ENCODE measurements at places on chromosomes 7 and 10.

DNA sequence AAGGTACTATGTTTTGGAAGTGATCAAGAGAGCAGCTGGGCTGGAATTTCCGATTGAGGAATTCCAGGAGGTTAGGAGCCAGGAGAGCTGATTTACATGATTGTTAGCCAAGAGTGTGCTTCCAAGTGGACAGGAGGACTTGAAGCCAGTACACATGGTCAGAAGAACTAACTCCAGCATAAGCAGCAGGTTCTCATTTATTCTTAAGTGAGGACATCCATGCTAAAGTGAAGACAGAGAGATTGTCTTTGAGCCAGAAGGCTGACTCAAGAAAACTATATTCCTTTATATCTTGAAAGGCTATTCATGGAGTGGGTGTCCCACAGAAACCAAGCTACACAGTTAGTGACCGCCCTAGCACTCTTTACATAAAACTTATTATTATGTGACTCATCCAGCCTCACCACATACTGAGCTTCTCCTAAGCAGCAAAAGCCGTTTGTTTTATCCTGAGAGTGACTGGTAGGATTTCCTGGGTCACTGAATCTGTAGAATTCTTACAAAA, 56.7 kb upstream of the SEMA3A start:
- DNase-seq: no peak

DNA sequence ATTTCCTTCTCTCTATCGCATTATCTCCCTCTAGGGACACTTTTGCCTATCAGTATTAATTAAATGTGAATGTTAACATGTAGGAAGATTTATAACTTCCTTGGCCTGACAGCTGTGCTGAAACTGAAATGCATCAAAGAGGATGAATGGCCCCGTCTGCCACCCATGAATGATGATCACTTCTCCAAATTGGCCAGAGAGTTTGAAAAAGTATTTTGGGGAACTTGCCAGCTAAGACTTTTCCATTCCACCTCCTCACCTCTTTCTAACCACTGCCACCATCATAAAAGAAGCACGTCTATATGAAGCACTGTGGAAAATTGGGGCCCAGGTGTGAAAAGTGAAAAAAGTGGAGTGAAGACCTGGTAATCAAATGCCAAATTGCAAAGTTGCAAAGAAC, 25.4 kb upstream of the ST8SIA6 start:
- no peak for DNase-seq

DNA sequence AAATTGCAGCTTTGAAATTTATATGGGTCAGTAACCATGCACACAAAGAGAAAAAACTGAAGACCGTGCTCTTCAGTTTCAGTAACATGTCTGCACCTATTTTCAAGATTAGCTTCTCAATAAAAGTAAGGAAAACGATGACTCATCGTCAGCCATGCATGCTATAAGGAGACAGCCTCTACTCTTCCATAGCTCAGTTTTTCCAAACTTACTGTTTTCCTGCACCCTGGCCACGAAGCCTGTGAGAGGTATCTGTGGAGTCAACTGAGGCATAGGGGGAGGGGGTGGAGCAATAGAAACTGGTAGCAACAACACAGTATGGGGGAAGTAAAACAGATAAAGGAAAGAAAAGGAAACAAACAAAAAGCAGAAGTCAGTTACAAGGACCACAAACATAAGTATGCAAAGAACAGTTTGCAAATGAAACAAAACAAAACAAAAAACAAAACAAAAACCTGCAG, 58.0 kb downstream of the PDSS1 start:
- DNase-seq: no peak

GRCh38 chr7:139687980-139688632, 89.7 kb downstream of the HIPK2 start:
- no peak for DNase-seq

GRCh38 chr10:34922138-34922537, 107.0 kb upstream of the PARD3 start:
- DNase-seq: no peak

DNA sequence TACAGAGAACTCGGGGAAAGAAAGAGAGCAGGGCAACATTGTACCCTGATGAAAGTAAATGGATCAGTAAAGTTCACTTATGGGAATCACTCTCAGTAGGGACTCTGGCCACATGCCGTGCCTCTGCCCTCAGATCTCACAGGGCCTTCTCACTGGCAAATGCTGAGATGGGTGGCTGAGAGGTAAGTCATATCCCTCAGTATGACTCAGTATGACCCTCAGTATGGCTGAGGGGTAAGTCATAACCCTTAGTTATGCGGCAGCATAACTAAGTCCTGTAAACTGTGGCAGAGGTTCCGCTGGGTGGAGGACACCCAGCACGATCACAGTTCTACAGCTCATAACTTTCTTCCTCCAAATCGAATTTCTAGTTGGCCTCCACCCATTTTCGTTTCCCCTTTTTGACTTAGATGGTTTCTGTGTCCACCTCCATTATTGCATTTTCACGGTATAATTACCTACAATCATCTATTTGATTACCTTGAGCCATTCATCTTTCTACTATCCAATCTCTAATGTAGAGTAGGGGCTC, 26.5 kb upstream of the WNT16 start:
- DNase-seq: peak; percentile 6

DNA sequence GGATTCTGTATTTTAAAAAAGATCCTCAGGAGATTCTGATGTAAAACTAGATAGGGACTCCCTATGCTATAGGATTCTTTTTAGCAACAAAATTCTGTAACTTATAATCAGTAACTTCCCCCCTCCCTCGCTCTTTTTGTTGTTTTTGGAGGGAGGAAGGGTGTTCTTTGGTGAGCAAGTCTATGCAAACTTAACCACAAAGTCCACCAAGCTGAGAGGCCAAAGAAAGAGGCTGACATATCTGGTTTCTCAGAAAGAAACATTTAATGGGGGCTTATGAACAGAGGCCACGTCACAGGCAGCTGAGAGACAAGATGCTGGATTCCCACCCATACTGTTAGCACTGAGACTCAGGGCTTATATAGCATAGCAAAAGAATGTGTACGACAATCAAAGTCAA, 14.3 kb upstream of the ABCB5 start:
- DNase-seq: no peak

- DNase-seq: no peak
Measured at GRCh38 chr10:61176424-61176823, 232.4 kb upstream of the RHOBTB1 start.

GRCh38 chr10:10914144-10914543, 103.5 kb upstream of the CELF2 start:
- no peak for DNase-seq

- peak; percentile 3 for DNase-seq
Measured at GRCh38 chr7:34087892-34088891, 182.9 kb downstream of the BMPER start.

DNA sequence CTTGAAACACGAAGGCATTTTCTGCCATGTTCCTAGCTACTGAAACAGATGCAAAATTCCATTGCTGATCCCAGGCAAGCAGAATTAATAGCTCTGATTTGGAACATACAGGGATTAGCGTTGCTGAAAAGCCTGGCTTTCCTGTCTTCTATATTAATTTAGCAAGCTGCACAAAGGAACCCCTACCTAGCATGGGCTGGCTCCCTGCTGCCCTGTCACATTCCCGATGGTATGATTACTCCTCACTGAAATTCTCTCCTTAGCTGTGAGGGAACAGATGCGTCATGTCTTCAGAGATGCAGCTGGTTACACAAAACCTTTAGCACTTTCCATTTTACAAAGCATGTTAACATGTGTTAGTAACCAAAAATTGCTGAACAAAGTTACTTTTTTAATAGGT, 878.9 kb downstream of the TYW1 start:
- DNase-seq: no peak

DNA sequence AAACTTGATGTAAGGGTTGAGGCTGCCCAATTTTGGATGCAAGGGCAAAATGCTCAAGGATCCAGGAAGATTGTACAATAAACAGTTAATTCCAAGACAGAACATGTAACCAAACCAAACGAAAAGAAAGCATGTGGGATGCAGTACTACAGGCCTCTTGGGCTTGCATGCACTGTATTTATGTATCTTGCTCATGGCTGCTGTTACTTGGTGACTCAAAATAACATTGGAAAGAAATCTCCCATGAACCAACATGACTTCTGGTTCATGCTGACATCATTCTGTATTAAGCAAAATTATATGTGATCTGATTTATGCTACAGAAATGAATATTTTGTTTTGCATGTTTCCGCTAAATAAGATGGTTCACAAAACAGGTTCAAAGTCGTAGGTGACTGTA, 65.9 kb upstream of the FZD1 start:
- no peak for DNase-seq

DNA sequence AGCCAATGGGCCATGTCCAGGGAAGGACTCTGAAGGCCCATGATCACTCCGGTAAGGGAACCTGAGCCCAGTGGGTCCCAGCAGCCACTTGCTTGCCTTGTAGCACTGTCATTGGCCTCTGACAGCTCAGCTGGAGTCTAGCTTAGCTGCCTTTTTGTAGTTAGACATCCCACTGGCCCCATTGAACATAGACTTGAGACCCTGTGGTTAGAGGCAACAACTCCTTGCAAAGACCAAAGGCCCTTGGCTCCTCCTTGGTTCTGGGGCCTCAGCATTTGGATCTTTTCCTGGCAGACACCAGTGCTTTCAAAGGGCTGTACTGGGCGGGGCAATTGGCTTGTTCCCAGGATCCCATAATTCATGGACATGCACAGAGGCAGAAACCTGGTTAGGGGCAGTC, 321.2 kb downstream of the CXCL12 start:
- no peak for DNase-seq

DNA sequence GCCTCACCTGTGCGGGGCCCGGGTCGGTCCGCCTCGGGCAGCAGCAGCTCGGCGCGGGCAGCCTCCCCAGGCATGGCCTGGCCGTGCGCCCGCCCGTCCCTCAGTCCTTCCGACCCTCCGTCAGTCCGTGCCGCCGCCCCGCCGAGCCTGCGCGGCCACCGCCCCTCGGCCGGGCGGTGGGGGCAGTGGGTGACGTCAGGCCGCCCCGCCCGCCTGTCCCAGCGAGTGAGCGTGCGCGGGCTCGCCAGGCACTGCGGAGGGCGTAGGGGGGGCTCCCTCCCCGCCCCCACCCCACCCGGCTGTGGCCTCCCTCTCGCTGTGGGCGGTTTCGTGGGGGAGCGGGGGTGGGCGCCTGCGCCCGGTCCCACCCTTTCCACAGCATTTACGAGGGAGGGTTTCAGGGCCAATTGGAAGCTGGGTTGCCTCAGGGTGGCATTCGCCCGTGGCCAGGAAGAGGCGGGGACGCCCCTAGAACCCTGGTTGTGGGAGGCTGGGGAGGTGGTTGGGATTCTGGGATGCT, at the start of gene NACAD:
TSS of gene NACAD (minus strand) at position 149 of the 520 bp plus-strand sequence. CDS start at position 74, 75 bp downstream.
- DNase-seq: no peak

DNA sequence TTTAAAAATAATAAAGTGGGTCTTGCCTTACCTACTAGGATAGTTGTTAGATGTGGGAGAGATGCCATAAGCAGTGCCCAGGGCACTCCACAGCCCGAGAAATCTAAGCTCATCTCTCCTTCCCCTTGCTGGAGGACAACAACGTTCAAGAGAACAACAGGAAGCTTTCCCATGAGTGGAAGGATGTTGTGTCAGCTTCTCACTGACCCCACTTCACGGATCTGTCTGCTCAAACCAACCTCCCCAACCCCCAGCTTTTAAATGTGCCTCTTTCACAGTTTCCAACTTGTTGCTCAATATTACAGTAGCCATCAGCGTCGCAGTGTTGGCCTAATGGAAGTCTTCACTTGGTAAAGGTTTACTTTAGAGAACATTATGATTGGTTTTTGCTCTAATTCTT, 72.1 kb downstream of the PTPRE start:
- DNase-seq: no peak

GRCh38 chr10:74419958-74420375, 268.9 kb downstream of the ADK start:
- DNase-seq: no peak

DNA sequence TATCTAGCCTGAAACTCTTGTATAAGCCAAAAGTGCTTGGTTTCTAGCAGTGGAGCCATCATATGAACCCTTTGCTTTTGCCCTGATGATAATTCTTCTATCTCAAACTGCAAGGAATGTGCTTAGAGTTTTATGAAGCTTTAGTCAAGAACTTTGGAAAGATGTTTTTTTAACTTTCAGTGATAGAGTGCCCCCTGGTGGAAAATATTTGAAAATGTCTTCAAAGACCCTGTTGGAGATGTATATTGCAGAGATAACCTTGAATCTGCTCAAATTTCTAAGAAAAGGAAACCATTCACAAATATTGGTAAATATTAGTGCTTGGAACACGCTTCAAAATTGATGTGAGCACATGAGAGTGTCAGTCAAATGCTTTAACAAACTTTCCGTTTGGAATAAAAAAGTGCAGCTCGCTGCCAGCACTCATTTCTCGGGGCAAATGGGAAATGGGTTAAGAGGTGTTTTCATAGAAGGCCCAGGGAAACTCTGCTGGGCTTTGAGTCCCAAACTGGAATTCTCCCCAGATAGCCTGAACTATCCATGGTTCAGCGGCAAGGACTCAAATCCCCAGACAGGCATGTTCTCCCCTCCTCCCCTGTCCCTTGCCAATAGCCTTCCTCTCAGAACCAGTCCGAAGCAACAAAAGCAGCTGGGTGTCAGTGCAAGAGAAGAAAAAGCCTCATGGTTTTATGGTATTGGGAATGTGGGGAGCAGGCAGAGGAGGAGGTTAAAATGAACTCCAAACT, 129.3 kb downstream of the MYOF start:
- DNase-seq: no peak

GRCh38 chr7:150983893-150984368, 5.8 kb upstream of the KCNH2 start:
- no peak for DNase-seq

GRCh38 chr10:127142136-127142535, 54.3 kb downstream of the INSYN2A start:
- DNase-seq: no peak

- no peak for DNase-seq
Measured at GRCh38 chr7:255038-255435, 34.9 kb upstream of the FOXL3 start.

- DNase-seq: no peak
Measured at GRCh38 chr7:69630292-69630691, 32.0 kb downstream of the AUTS2 start.

- no peak for DNase-seq
Measured at GRCh38 chr7:534075-534474, 14.4 kb upstream of the PDGFA start.

- DNase-seq: no peak
Measured at GRCh38 chr7:47670729-47671128, 88.8 kb upstream of the TNS3 start.

- no peak for DNase-seq
Measured at GRCh38 chr10:20634839-20635238, 262.3 kb downstream of the NEBL start.

- no peak for DNase-seq
Measured at GRCh38 chr7:155377071-155377837, 79.6 kb downstream of the INSIG1 start.

- DNase-seq: peak; percentile 48
Measured at GRCh38 chr7:92835851-92836488, 403 bp downstream of the CDK6 start.

GRCh38 chr7:151692721-151693120, 173.0 kb upstream of the RHEB start:
- DNase-seq: no peak

GRCh38 chr7:787332-788240, 44.7 kb upstream of the SUN1 start:
- no peak for DNase-seq

- no peak for DNase-seq
Measured at GRCh38 chr10:6624392-6624791, 44.3 kb upstream of the PRKCQ start.
